ENCODE measurements at places on chromosomes 3 and 15.
A peak's percentile ranks its signal among the peaks of the same experiment; 100 is the strongest.

DNA sequence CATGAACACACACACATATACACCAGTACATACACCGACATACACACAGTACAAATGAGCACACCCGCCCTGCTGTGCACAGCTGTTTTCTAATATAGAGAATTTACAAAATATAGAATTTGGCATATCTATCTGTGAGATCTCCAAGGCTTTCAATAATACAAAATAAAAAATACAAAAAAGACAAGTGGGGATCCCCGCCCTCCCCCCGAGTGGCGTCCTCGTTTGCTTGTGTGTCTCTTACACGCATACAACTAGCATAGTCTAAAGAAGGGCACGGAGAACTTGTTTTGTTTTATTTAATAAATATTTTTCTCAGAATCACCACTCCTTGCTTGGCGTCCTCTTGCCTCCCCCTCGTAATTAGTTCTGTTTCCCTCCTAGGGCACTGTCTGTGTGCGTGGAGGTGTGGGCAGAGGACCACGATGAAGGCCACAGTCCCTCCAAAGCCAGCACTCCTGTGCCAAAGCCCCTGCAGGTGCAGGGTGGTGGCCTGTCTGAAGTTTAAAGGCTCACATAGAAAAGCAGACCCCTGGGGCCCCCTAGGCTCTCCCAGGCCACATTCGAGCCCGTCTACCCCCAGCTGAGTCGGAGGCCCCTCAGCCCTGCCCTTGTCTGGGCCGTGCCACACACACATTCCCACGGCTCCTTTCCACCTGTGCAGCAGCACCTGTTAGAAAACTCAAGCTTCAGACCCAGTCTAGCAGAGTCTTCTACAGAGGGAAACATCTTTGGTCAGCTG, 82.1 kb downstream of the SEC22A start:
- DNase-seq = no peak

GRCh38 chr3:82824491-82824890, 1063.0 kb upstream of the GBE1 start:
- DNase-seq = no peak

- no peak for DNase-seq
Observed at GRCh38 chr3:123365450-123366143, 83.3 kb downstream of the ADCY5 start.

DNA sequence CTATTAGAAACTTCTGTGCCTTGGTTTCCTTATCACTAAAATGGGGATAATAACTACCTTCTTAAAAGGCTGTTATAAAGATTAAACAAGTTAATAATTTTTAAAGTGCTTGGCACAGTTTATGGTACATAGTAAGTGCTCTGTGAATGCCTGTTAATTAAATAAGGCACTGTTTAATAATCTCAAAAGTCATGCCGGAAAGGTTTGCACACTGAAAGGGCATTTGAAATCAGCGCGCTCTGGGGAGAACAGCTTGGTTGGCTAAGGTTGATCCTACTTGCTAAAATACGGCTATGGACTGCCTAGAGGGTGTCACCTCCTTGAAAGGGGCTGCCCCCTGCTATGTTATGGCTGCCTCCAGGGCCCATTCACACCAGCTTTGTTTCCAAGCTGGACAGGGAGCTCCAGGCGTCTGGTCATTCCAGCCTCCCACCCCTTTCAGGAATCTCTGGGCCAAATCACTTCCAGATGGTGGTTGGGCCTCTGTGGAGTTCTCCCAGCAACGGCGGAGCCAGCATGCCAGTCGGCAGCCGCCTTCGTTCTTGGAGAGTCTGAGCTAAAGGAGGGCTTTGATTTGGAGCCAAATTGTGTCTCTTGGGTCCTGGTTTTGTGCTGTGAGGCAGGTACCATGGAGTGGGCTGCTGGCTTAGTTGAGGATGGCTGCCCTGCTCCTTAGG, 5.9 kb downstream of the FLNB start:
- DNase-seq = peak; percentile 30

GRCh38 chr15:59360305-59360704, 12.4 kb downstream of the MYO1E start:
- no peak for DNase-seq

DNA sequence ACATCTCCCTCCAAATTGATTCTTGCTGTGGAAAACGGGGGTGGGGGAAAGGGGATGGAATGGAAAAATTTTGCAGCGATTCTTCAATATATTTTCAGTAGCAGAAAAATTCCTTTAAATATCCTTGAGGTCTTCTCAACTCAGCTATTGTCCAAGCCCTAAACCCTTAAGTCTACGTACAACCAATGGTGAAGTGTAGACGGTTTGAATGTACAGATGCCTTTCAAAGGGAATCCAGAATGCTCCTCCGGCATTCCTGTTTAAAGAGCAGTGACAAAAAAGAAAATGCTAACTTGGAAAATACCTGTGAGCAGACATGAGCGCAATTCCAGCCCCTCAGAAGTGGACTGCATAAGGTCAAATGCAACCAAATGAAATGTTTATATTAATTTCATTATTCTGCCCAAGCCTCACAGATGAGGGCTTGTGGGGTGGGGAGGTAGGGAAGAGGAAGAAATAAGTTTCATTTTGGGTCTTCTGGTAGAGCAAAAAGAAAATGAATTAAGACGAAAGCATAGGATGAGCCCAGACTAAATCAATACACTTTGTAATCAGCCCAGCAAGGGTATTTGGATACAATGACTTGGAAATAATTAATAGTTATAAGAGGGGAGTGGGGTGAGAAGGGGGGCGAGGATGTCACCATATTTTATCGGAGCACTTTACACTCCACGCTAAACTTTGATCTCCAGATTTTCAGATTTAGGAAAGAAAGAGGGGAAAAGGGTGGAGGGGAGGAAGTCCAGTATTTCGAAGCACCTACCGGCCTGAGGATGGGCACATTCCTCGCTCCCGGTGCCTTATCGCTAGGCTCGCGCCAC, 2.7 kb downstream of the FOXP1 start:
- no peak for DNase-seq

DNA sequence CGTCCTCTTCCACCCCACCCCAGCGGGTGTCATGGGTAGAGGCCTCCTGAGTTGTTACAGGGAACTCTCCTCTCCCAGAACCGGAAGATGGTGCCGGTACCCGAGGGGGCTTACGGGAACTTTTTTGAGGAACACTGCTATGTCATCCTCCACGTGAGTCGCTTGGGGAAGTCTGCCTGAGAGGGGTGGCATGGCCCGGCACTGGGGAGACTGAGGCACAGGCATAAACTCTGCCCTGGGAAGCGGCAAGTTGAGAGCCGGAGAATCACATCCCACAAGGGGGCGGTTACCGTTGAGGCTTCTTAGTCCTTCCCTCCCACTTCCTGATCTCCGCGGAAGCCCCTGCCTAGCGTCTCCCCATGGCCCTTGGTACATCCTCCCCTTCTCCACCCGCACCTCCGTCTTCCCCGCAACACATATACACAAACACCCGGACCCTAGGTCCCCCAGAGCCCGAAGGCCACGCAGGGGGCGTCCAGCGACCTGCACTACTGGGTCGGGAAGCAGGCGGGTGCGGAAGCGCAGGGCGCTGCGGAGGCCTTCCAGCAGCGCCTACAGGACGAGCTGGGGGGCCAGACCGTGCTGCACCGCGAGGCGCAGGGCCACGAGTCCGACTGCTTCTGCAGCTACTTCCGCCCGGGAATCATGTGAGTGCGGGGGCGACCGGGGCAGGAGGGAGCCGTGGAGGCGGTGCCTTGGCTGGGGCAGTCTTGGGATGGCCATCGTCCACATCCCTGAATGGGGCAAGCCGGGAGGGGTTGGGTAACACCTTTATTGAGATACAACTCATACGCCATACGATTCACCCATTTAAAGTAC, 3.4 kb downstream of the VILL start:
- DNase-seq = peak; percentile 79

GRCh38 chr3:194577986-194578905, 55.0 kb downstream of the TMEM44 start:
- DNase-seq = peak; percentile 33

DNA sequence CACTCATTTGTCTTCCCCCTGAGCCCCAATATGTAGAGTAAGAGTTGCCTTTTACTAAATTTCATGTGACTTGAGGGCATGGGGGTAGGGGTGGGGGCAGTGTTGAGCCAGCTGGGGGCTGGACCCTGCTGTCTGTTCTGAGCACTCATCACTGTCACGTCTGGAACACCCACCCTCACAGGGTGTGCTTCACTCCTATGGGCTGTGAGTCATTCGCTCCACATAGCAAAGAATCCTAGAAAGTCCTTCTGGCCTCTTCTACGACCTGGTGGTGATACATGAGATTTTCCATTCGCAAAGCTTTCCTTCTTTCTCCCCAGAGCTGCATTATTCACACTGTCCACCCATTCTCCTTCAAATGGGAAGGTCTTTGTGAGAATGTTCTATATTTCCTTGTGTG, 43.6 kb upstream of the MGLL start:
- no peak for DNase-seq

GRCh38 chr15:26891448-26892181, 24.8 kb downstream of the GABRA5 start:
- no peak for DNase-seq

- DNase-seq = no peak
Observed at GRCh38 chr3:7734456-7734855, 767.2 kb upstream of the LMCD1 start.

DNA sequence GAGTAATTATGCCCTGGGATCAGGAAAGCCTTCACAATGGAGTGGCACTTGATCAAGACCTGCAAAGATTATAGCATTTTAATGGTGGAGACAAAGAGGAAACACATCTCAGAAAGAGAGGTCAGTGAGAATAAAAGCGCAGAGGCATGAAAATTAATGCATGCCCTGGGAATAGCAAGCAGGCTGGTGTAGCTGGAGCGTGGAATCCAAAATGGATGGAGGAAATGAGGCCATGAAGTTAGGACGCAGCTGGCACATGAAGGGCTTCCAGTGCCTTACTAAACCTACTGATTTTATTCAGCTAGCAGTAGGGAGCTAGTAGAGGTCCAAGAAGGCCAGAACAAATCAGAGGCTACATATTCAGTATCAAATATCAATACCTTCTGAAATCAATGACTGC, 38.1 kb downstream of the TMEM212 start:
- no peak for DNase-seq

DNA sequence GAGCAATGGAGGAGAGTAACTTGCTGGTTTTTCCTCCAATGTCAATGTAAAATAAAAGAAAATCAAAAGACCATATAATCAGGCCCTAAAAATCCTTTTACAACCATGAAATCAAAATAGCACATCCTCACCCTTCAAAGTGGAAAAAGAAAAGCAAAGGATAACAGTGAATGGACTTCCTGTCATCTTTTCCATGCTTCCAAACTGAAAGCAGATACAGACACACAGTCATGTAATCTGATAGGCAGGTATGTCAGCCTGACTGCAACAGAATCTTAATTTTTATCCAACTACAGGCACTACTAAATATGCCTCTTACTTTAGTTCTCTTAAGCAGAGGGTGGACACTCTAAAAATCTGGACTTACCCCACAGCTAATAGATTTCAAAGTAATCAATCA, 27.8 kb upstream of the IGDCC4 start:
- DNase-seq = no peak

- no peak for DNase-seq
Observed at GRCh38 chr3:44529927-44530326, 25.1 kb upstream of the ZKSCAN7 start.

DNA sequence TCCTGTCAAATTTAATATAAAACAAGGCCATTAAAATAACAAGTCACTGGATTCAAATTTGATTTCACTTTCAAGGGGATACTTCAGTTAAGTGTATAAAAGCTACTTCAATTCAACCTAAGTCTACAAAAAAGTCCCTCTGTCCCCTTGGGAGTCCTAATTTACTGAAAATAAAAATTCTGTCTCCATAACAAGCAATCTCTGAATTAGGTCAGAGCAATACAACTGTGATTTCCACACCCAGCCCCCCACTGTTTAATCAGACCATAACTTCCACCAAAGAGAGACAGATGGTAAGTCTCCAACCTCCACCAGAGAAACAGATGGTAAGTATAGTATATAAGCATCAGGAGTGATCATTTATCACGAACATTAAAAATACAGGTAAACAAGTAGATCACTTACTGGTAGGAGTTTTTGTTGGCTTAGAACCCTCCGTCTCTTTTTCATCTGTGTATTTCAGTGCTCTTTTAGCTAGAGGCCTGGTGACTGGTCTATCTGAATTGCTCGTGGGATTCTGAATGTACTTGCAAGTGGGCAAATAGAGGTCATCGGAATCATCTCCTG, 12.1 kb downstream of the SGO1 start:
- no peak for DNase-seq

DNA sequence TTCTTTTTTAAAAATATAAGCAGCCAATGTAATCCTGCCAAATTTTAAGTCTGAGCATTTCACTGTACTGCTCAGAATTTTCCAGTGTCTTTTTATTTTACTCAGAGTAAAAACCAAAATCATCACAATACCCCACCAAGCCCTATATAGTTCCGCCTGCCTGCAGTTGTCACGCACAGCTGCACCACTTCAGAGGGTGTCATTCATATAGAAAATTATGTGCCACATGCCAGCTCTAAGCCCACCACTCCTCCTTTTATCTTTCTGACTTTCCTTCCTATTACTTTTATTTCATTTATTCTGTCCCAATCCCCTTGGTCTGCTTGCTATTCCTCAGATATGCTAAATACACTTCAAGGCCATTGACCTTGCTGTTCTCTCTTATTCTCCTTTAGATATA, 233.1 kb upstream of the DPPA4 start:
- no peak for DNase-seq

Data from transverse colon (tissue), 4 donors.